ENCODE measurements at places on chromosomes 12 and 14.

DNA sequence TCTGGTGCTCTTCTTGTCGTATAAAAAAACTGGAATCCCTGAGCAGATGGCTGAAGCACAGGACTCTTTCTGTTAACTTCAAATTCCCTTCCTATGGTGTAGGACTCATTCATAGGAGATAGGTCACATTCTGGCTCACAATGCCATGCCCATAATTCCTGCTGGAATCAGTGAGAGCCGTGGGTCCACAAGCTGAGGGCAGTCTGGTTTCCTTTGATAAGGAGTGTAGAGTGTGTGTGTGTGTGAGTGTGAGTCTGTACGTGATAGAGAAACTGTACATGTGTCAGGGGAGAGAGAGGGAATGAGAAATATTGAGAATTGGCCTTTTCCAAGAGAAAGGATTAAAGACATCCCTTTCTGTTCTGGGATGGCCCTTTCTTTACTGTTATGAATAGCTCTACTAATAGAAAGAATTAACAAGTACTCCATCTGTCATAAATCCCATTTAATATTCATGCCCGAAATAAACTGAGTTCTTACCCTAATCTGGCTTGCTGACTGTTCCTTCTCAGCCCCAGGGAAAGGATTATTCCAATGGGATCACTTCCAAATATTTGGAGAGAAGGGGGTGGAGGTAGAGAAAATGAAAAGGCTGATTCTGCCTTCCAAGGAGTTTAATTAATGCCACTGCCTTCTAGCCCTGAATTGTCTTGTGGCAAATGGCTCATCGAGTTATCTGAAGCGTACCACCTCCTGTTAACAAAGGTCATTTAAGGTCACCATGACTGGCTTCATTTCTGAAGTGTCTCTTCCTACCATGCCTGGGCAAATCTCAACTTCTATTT lies 79.0 kb downstream of the TMX1 start:
- DNase-seq: no peak

- DNase-seq: no peak
These were observed 16.4 kb upstream of the SRSF5 start for GRCh38 chr14:69750495-69750894.

GRCh38 chr14:65495196-65495595 lies 82.7 kb downstream of the FUT8 start:
- DNase-seq: no peak

- no peak for DNase-seq
These were observed 364.1 kb downstream of the PCNX1 start for GRCh38 chr14:71271166-71271945.

DNA sequence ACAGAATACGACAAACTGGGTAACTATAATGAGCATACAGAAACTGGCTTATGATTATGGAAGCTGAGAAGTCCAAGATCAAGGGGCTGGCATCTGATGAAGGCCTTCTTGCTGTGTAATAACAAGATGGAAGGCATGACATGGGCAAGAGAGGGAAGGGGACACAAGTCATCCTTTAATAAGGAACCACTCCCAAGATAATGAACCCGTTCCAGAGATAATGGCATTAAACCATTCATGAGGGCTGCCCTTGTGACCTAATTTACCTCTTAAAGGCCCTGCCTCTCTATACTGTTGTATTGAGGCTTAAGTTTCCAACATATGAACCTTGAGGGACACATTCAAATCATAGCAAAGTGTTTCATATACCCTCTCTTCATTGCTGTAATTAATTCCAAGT lies 4.6 kb upstream of the VTI1B start:
- no peak for DNase-seq

DNA sequence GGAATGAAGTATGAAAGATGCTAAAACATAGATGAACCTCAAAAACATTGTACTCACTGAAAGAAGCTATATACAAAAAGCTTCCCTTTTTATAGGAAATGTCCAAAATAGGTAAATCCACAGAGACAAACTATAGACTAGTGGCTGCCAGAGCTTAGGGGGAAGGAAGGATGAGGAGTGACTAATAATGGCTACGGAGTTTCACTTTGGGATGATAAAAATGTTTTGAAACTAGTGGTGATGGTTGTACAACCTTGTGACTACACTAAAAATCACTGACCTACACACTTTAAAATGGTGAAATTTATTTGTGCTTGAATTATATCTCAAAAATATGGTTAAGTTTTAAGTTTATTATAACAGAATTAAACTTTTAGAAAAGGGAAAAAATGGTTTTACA lies 37.1 kb upstream of the AMN1 start:
- DNase-seq: no peak

Data from Karpas-422 (cell line).